Stimulated activated CD4-positive, alpha-beta T cell treated with anti-CD3 and anti-CD28 coated beads, Interleukin-2, amount 100 ng/mL, for 24 hours (primary cell): ENCODE measurements at places on chromosomes 11 and 22.

DNA sequence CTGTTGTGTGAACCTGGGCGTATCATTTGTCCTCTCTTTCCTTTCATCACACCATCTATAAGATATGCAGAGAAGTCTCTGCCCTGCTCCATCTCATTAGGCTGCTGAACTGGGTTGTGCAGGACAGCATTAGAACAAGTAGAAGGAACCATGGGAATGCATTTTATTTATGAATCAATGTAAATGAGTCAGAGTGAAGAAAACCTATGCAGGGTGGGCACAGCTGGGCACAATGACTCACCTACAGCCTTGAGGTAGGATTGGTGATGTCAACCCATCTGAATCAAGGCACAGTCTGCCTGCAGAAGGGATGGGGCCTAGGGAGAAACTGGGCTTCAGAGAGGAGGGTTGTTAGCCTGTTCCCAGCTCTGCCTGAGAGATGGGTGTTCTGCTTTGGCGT, 123.4 kb downstream of the CSNK2A3 start:
- DNase-seq, result no peak

- no peak for DNase-seq
Observed at GRCh38 chr11:28773606-28774005, 665.4 kb downstream of the METTL15 start.

DNA sequence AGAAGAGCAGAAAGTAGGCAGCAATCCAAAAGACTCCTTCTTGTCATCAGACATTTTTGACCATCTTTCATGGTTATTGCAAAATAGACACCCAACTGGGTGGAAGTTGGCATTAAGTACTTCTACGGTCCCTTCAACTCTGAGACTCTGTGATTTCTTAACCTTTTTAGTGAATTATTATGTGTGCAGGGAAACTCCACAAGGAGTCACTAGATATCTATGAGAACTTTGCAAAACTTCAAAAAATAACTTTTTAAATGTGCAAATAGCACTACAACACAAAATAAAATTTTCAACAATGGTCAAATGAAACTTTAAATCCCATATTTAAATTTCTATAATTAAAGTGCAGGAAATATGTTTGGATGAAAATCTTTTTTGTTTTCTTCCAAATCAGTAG, 88.7 kb downstream of the SLC17A6 start:
- DNase-seq, result no peak

DNA sequence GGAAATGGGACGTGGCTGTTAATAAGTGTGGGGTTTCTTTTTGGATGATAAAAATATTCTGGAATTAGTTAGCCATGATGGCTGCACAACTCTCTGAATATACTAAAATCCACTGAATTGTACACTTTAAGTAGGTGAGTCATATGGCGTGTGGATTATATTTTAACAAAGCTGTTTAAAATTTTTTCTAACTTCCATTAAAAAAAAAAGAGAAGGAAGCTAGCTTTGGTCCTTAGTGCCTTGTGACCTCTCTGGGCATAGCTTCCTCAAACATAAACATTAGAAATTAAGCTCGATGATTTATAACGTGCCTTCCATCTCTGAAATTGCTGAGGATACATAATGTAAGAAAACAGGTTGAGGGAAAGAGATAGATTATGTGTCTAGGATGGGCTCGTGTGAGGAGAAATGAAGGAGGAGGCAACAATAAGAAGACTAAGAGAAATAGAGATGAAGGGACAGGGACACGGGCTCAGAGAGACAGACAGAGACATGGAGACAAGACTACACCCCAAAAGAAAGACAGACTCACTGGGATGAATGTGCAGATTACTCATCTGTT, 20.0 kb downstream of the IRAG1 start:
- DNase-seq, result no peak

DNA sequence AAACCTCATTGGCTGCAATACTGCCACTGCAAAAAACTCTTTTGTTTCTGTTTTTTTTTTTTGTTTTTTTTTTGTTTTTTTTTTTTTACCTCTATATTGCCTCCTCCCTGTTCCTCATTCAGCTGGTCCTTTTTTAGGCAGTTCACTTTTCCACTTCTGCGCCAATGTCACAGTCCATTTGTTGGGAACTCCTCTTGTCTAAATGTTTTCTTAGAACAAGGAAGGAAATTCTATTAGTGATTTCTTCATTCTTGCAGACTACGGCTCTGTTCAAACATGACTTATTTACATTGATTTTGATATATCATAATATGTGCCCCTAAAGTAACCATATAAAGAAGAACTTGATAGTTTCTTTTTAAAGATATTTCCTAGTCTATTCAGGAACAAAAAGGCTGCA, 2.9 kb downstream of the FAM118B start:
- DNase-seq, result no peak

- DNase-seq, result no peak
Observed at GRCh38 chr11:24642648-24643047, 145.8 kb downstream of the LUZP2 start.

DNA sequence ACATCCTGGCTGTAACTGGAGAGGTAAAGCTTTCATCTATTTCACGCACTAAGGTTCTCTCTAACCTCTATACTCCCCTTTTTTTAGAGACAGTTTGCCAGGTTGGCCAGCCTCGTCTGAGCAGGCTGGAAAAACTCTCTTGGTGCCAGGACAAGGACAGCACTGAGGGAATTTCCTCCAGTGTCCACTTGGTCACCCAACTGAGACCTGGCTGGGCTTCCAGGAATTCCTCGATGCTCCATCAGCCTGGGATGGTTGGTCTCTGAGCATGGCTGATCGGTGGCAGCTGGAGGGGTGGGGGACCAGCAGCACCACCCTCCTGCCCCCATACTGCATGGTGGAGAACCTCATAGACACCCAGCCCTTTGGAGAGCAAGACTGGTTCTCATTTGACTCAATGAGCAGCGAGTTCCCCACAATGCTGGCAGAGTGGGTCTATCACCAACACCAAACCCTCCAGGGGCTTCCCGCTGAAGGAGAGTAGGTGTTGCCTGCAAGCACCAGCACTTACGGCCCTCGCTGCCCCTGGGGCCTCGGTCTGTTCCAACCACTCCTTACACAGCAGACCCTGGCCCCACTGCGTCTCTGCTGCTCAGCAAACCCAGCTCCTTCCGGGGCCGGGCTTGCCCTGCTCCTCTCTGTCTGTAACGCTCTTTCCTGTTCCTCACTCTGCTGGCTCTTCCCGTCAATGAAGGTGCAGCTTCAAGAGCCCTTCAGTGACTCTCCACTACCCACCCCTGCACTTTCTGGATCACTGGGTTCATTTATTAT, 122.2 kb downstream of the ST3GAL4 start:
- DNase-seq, result peak; percentile 14

DNA sequence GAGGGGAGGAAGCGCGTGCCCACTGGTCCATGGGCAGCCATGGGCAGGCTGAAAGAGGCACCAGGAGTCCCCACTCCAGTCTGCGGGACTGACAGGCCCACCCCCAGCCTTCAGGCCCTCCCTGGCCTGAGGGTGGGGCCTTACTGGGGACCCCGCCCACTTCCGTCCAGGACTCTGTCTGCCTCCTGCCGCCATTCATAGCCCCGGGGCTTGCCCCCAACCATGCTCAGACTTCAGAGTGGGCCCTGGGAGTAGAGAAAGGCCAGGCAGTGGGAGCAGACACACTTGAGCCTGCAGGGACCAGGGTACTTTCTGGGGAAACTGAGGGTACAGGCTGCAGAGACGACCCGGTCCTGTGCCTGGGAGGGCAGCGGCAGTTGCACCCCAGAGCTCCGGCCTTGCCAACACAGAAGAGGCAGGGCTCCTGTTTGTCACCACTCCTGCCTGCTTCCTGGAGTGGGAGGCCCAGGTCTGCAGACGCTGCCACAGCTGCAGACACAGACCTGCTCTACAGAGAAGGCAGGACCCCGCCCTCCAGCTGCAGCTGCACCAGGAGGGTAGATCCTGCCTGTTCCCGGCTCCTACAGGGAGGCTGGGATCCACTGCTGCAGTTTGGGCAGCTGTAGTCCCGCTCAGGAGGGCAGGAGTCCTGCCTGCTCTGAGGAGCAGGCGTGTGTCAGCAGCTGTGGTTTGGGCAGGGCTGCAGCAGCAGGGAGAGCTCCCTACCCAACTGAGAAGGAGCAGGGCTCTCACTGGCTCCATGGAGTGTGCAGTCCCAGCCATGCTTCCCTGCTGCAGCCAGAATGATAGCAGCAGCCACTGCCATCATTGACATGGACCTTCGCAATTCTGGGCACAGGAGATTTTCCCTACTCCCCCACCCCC, 387.9 kb upstream of the ANO3 start:
- DNase-seq, result no peak

- peak; percentile 87 for DNase-seq
Observed at GRCh38 chr22:37484480-37485394, 1.4 kb downstream of the MFNG start.

GRCh38 chr11:26287067-26287518, 44.8 kb upstream of the ANO3 start:
- DNase-seq, result no peak

DNA sequence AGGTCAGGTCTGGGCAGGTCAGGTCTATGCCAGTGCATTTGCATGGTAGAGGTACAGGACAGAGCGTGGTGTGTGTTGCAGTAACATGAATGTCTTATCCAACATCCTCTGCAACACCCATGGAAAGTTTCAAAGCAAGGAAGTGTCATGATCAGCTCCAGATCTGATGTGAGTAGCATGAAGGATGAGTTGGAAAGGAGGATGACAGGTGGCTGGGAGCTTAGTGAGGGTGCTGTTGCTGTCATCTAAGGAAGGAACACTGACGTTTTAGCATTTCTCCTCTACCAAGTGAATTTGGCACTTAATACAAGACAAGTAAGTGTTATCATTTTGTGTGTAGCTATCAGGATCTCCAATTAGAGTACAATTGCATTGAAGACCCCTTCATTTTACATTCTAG, 65.1 kb downstream of the GRK3 start:
- DNase-seq, result no peak

- DNase-seq, result peak; percentile 73
Observed at GRCh38 chr11:124865902-124866851, 945 bp downstream of the ROBO3 start.

DNA sequence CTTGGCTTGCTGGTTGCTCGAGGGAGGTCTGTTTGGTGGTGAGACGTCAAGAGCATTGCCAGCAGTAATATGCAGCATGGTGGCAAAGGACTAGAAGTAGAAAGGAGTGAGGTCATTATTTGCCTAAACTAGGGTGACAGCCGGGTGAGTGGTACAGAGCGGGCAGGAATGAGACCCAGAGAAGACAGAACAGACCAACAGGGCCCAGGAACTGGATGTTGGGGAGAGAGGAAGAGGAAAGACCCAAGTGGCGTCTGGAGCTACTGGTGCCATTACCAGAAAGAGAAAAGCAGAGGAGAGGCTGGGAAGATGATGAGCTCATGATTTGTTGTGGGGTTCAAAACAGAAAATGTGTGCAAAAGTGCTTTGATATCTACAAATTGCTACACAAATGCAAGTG, 158.7 kb downstream of the ENTHD1 start:
- no peak for DNase-seq

- peak; percentile 87 for DNase-seq
Observed at GRCh38 chr22:20857838-20858614, 585 bp downstream of the PI4KA start.

DNA sequence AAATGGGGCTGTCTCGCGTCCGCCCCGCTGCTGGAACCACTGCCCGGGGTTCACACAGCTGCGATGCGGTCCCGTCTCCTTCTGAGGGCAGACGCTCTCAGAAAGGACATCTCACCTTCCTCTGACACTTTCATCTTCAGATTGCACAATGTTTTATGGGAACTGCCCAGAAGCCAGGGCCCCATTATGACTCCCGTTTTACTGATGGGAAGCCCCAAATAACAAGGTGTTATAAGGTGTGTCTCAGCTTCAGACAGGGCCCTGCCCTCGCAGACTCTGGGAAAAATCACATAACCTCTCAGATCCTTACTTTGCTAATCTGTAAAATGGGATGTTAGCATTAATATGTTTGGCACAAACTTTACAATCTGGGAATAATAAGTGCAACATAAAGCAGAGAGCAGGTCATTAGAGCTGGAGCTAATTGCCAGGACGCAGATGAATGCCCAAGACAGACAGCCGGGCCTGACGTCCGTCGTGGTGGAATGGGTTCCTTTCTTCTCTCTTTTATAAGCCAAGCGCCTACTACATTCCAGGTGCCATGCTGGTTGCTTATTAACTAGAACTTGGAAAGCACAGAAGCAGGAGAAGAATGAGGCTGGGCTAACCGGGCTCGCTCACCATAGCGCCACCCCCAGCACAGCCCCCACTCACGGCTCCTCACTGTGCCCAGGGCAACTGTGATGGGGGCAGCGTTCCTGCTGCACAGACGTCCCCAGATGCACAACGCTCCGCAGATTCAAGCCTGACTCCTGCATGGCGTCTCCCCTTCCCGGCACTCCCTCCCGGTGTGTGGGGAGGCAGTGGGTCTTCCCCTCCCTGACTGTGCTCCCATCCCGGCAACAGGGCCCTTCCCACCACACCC, 43.8 kb downstream of the TRMU start:
- DNase-seq, result no peak

DNA sequence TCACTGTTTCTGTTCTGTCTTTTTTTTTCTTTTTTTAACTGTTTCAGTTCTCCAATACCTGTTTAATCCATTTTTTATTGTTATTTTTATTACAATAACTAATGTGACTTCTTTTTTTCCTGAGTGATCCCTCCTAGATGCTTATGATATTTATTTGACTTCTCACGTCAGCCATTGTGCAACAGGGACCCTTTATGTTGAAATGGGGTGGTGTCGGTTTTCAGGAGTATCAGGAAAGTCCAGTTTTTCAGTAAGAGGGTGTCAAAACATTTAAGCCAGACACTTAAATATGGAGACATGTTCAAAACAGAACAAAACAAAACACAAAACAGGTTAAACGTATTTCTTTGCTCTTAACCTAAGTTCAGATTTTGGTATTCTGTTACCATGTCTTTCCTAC, 418.8 kb downstream of the DYNC2H1 start:
- DNase-seq, result no peak

- DNase-seq, result no peak
Observed at GRCh38 chr11:36146437-36146836, 142.8 kb downstream of the COMMD9 start.

GRCh38 chr22:40621309-40622151, 15.0 kb downstream of the MRTFA start:
- no peak for DNase-seq

- no peak for DNase-seq
Observed at GRCh38 chr11:93219440-93219839, 21.6 kb upstream of the SLC36A4 start.

DNA sequence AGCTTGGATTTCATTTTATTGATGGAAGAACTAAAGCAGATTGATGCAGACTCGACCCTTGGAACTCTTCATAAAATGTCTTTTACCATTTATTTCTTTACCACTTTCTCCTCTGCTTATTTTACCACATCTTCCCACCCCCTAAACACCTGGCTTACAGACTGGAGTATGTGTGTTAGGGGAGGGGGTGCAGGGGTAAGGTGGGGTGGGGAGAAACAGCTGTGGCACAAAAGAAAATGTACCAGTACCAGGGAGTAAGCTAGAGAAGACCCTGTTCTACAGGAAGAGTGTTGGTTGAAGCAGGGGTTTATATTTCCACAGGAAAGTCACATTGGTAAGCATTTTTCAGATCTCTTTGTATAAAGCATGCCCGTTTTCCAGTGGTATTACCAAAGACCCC, 312.7 kb upstream of the MTNR1B start:
- DNase-seq, result no peak
